ENCODE measurements at places on chromosomes 4 and X. TPM values are rescaled to one million over a fixed set of nuclear protein-coding genes. Genes with fewer than 3 reads are reported as not detected.

GRCh38 chr4:4426511-4427120, 39.7 kb downstream of the NSG1 start:
- no peak for DNase-seq
- H3K4me3 ChIP-seq = no peak overlapping the region
- H3K27me3 ChIP-seq = no peaks in the 10 kb centered on the region

DNA sequence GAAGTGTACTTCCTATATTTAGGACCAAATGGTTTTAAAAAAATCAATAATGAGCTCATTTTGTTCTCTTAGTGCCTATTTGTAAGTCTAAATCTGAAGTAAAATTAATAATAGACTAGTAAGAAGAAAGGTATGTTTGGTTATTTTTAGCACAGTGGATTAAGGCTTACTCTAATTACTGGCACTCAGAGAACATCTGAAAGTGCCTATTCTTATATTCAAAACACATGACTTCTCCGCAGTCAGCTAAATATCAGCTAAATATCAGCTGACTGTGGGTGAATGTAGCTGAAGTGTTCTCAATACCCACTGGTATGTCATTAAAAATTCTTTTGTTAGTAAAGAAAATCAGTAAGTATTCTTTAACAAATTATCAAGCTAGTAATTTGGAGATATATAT, 6.0 kb downstream of the AP1S2 start:
- peaks cover 2% of the 10 kb centered on the region for H3K36me3 ChIP-seq
- H3K27ac ChIP-seq = no peak overlapping the region
- no peak overlapping the region for H3K4me3 ChIP-seq
- DNase-seq = no peak
- H3K4me1 ChIP-seq = peaks cover under 1% of the 10 kb centered on the region
- peaks cover under 1% of the 10 kb centered on the region for H3K27me3 ChIP-seq

DNA sequence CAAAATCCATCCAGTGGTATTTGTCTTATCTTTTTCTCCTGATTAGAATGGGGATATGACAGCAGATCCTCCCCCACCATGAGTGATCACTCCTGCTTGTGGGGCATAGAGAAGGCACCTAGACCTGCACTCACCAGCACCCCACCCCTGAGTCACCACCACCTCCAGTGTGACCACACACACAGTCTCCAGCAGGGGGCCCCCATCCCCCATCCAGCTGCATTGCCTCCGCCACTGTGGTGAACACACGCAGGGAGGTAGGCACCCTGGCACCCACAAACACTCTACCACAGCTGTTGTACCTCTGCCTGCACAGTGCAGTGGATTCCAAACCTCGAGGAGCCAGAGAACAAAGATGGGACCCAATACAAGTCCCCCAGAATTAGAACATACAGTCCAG, 9.0 kb upstream of the MAGEA8 start:
- H3K36me3 ChIP-seq = no peaks in the 10 kb centered on the region
- no peaks in the 10 kb centered on the region for H3K4me1 ChIP-seq
- H3K4me3 ChIP-seq = no peak overlapping the region
- no peaks in the 10 kb centered on the region for H3K27me3 ChIP-seq
- DNase-seq = peak; percentile 49
- H3K27ac ChIP-seq = no peak overlapping the region

RASL11B gene
- total RNA-seq = 0.52 TPM

MSX1 gene
- 0.57 TPM for total RNA-seq

GALNTL6 gene
- 0.05 TPM for total RNA-seq

GRCh38 chr4:11908205-11908604, 479.5 kb upstream of the HS3ST1 start:
- H3K4me1 ChIP-seq = no peaks in the 10 kb centered on the region
- H3K27ac ChIP-seq = no peak overlapping the region
- no peaks in the 10 kb centered on the region for H3K36me3 ChIP-seq
- no peaks in the 10 kb centered on the region for H3K27me3 ChIP-seq
- H3K4me3 ChIP-seq = no peak overlapping the region
- DNase-seq = no peak

DNA sequence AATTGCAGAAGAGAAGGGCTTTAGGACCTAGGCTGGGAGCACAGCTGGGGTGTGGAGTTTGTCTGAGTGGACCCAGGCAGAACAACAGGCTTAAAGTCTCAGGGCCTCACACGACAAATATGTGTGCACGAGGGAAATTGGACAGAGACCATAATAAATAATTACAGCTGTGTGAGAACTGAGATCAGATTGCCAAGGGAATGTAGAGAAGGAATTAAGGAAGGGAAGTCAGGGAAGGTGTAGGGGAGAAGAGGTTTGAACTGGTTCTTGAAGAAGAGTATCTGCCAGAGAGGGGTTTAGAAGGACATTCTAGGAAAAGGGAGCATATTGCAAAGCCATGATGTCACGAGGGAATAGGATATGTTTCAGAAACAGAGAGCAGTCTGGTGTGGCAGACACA, 120.7 kb upstream of the TSPAN5 start:
- H3K27ac ChIP-seq = no peak overlapping the region
- DNase-seq = no peak
- no peak overlapping the region for H3K4me3 ChIP-seq
- H3K4me1 ChIP-seq = no peaks in the 10 kb centered on the region

SASH3 gene
- 176 TPM for total RNA-seq

DNA sequence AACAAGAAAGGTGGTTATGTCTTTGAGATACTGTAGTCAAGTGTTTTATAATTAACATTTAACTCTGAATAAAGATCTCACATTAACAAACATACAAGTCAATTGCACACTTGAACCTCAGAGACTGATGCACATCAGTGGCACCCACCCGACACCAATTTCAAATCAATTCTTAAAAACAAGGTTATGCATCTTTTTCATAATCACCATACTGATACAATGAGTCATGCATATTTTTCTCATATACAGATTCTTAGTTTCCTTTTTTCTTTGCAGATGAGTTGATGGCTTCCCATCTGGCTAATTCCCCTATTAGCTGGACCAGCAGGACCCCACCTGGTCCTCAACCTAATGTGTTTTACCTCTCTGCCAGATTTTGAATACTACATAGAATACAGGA, 136.2 kb upstream of the RPL34 start:
- no peak for DNase-seq
- H3K4me1 ChIP-seq = peaks cover 47% of the 10 kb centered on the region
- H3K27me3 ChIP-seq = no peaks in the 10 kb centered on the region
- no peak overlapping the region for H3K27ac ChIP-seq

GPC4 gene
- total RNA-seq = 2.6 TPM

- no peak overlapping the region for H3K27ac ChIP-seq
- H3K4me3 ChIP-seq = no peak overlapping the region
- DNase-seq = no peak
- H3K36me3 ChIP-seq = no peaks in the 10 kb centered on the region
Measured at GRCh38 chr4:40747207-40747835, 2.4 kb upstream of the NSUN7 start.

GRCh38 chrX:111490688-111491087, 20.8 kb upstream of the SERTM2 start:
- no peaks in the 10 kb centered on the region for H3K27me3 ChIP-seq
- no peaks in the 10 kb centered on the region for H3K4me1 ChIP-seq
- no peaks in the 10 kb centered on the region for H3K36me3 ChIP-seq
- H3K27ac ChIP-seq = no peak overlapping the region
- no peak for DNase-seq
- no peak overlapping the region for H3K4me3 ChIP-seq

- no peaks in the 10 kb centered on the region for H3K36me3 ChIP-seq
- no peak overlapping the region for H3K4me3 ChIP-seq
- no peaks in the 10 kb centered on the region for H3K4me1 ChIP-seq
- DNase-seq = no peak
- no peaks in the 10 kb centered on the region for H3K27me3 ChIP-seq
Measured at GRCh38 chrX:20471483-20471882, 204.8 kb upstream of the RPS6KA3 start.

DNA sequence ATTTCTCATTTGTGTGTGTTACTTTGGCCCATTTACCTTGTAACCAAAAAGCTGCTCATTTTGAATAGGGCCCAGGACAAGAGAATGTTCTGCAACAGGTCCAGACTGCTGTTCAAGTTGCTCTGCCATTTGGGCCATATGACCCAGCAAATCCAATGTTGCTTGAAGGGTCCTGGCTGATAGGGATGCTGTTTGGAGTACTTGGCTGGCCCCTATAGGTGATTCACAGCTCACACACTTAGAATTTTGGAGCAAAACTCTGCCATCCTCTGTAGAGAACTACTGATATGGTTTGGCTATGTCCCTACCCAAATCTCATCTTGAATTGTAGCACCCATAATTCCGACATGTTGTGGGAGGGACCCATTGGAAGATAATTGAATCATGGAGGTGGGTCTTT, 131.5 kb downstream of the AASDH start:
- H3K4me3 ChIP-seq = no peak overlapping the region
- no peak overlapping the region for H3K27ac ChIP-seq
- H3K27me3 ChIP-seq = no peaks in the 10 kb centered on the region
- H3K36me3 ChIP-seq = no peaks in the 10 kb centered on the region
- no peaks in the 10 kb centered on the region for H3K4me1 ChIP-seq

GRCh38 chr4:74874753-74875367, 58.1 kb upstream of the PARM1 start:
- H3K4me1 ChIP-seq = no peaks in the 10 kb centered on the region
- H3K36me3 ChIP-seq = no peaks in the 10 kb centered on the region
- no peak overlapping the region for H3K4me3 ChIP-seq
- no peaks in the 10 kb centered on the region for H3K27me3 ChIP-seq
- H3K27ac ChIP-seq = no peak overlapping the region

AR gene
- 6.0 TPM for total RNA-seq

ODAM gene
- total RNA-seq = 0.14 TPM

DNA sequence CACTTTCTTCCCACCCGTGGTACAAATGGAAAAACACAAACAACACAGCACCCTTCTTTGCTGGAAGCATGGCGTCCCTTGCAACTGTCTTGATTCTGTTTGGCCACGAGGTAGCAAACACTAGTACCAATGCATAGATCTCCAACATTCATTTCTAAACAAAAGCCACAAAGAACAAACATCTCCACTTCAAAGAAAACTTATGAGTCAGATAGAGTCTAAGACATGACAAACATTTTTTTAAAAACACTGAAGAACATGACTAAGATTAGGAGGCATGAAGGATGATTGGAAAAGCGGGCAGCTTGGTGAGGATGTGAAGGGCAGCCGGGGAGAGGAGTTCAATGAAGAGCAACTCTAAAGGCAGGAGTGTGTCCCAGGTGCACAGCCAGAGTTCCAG, 197.6 kb upstream of the FAM9B start:
- H3K36me3 ChIP-seq = no peaks in the 10 kb centered on the region
- no peak overlapping the region for H3K4me3 ChIP-seq
- no peak for DNase-seq
- H3K4me1 ChIP-seq = no peaks in the 10 kb centered on the region

DNA sequence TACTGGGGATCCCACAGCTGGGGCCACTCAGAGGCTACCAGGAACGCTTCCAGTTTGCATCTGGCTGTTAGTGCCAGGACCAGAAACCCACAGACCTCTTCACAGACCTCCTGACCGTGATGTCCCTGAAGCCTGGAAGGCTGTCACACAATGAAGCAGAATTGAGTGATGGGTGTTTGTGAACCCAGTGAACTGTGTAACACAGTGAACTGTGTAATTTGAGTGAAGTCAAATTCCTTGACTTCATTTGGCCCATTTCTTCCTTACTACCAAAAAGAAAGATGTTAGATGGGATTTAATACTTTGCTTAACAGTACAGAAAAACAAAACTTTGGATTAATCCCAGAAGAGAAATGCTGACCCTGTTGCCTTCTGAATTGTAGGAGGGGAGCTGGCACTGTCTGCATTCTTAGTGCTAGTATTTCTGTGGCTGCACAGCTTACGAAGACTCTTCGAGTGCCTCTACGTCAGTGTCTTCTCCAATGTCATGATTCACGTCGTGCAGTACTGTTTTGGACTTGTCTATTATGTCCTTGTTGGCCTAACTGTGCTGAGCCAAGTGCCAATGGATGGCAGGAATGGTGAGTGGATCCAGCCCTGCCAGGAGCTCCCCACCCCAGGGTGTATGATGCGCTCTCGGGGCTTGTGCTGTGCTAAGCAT, 17.8 kb downstream of the SRD5A3 start:
- peak overlapping the region; percentile 18 for H3K27ac ChIP-seq
- no peak for DNase-seq
- H3K27me3 ChIP-seq = no peaks in the 10 kb centered on the region
- H3K4me3 ChIP-seq = no peak overlapping the region
- H3K36me3 ChIP-seq = peaks cover 15% of the 10 kb centered on the region

PGAM4 gene
- total RNA-seq = 0.14 TPM

DNA sequence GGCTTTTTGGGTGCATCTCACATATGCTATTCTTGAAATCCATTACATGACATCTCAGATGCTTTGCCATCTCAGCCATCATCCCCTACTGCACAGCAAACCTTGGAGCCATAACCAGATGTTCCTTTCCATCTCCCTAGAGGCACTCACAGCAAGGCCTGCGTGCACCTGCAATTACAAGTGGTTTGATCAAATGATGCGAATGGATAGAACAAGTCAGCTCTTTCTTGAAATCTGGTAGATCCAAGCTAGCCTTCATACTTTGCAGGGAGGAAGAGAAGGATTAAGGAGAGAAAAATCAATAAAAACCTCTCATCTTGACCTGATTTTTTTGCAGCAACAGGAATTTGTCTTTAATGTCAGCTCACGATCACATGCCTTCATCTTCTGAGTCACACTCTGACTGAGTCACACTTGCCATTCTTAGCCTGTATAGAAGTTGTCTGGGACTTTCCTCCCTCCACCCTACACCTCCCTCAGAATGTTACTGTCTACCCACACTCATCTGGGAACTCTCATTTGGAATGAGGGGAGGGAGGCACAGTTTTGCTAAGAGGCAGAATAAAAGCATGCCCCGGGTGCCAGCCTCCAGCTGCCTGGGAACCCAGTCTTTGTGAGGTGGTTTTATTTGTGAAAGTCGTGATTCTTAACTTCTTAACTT, 11.9 kb upstream of the TRIML1 start:
- no peaks in the 10 kb centered on the region for H3K4me1 ChIP-seq
- H3K27me3 ChIP-seq = no peaks in the 10 kb centered on the region
- H3K4me3 ChIP-seq = no peak overlapping the region

- H3K4me1 ChIP-seq = no peaks in the 10 kb centered on the region
- no peak for DNase-seq
- no peak overlapping the region for H3K27ac ChIP-seq
- no peak overlapping the region for H3K4me3 ChIP-seq
Measured at GRCh38 chr4:43047058-43047457, 154.5 kb downstream of the GRXCR1 start.

GRCh38 chr4:84826681-84827080, 139.8 kb downstream of the WDFY3 start:
- no peak overlapping the region for H3K27ac ChIP-seq
- DNase-seq = no peak
- H3K4me1 ChIP-seq = no peaks in the 10 kb centered on the region
- no peak overlapping the region for H3K4me3 ChIP-seq
- H3K27me3 ChIP-seq = no peaks in the 10 kb centered on the region

DNA sequence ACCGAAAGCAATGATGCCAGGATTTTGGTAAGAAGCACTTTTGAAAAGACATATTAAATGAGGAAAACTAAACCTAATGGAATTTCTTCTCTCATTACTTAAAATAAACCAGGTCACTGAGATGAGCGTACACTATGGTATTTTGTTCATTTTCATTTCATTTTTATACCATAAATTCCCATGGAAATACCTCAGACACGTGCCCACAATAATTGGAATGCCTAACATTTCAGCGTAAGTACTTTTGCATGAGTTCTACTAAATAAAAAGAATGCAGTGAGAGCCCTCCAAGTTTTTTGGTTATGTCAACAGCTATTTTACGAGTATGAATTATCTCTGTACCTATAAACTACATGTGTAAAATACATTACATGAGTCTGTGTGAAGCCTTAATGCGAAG, 3.2 kb downstream of the CAMK2D start:
- DNase-seq = no peak
- H3K27me3 ChIP-seq = no peaks in the 10 kb centered on the region
- H3K4me1 ChIP-seq = peaks cover 3% of the 10 kb centered on the region
- no peak overlapping the region for H3K4me3 ChIP-seq
